Camera-type eye (tissue), 1 donor: ENCODE measurements at places on chromosomes 2 and 18. TPM values are rescaled to one million over a fixed set of nuclear protein-coding genes. Genes with fewer than 3 reads are reported as not detected.

The HOXD13 gene
- total RNA-seq: not detected

The PER2 gene
- total RNA-seq: 18.4 TPM

The NOL4 gene
- 72.9 TPM for total RNA-seq

The NCKAP1 gene
- total RNA-seq: 195 TPM

The CNNM3 gene
- total RNA-seq: 27.4 TPM

The ADAM23 gene
- total RNA-seq: 9.5 TPM

The ANKRD29 gene
- 6.7 TPM for total RNA-seq

The L3MBTL4 gene
- total RNA-seq: 10.8 TPM

The ZSWIM2 gene
- not detected for total RNA-seq

The ARHGAP15 gene
- 20.8 TPM for total RNA-seq
